Stimulated activated CD4-positive, alpha-beta T cell treated with anti-CD3 and anti-CD28 coated beads, Interleukin-12 subunit alpha, Interleukin-12 subunit beta, amount 100 ng/mL, for 4 hours (primary cell): ENCODE measurements at places on chromosomes 4 and X.

GRCh38 chrX:154731184-154731583, 19.7 kb downstream of the GAB3 start:
- no peak for DNase-seq

GRCh38 chr4:24885342-24885741, 27.5 kb downstream of the CCDC149 start:
- no peak for DNase-seq

DNA sequence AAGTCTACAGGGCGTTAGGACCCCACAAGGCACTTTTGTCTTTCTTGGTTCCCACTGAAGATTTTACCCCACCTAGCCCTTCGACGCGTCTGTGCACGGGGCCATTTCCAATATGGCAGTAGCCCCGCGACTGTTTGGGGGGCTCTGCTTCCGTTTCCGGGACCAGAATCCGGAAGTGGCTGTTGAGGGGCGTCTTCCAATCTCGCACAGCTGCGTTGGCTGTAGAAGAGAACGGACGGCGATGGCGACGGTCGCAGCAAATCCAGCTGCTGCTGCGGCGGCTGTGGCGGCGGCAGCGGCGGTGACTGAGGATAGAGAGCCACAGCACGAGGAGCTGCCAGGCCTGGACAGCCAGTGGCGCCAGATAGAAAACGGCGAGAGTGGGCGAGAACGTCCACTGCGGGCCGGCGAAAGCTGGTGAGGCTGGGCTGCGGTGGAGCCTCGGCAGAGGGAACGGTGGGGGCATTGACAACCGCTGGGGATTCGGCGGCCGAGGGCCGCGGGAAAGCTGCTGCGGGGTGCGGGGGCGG, at the start of gene USP11:
USP11 (plus strand) TSS at position 207 of the 530 bp plus-strand sequence; CDS start at position 242, 35 bp downstream.
- DNase-seq: peak; percentile 12

DNA sequence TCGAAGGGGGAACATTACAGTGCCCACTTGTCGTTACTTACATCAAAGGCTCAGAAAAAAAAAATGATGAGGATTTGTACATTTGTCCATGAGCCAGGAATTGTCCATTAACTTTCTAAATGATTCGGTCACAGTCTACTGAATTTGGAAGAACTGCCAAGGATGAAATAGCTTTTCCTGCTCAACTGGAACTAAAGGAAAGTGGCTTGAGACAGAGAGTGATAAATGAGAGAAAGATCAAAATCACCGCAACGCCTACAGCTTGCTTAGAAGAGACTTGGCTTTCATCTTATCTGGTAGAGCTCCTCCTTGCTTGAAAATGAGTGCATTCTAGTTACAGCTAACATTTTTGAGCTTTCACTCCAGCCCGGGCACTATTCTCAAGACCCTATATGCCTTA, 55.5 kb upstream of the ADGRG2 start:
- no peak for DNase-seq

DNA sequence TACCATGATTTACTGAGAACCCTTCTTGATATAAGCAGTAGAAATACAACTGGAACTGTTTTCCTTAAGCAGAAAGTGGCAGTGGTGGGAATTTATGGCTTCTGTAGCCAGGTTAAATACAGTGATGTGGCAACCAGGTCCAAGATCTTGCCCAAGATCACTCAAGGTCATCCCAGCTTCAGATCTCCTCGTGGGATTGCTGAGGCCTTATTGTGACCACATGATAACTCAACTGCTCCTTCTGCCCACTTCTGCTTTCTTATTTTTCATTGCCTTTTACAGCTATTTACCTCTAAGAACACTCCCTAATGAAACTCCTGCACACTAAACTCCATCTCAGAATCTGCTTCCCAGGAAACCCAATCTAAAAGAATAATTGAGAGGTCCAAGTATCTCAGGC, 12.4 kb upstream of the CYBB start:
- DNase-seq: no peak

GRCh38 chrX:109831326-109831985, 98.4 kb upstream of the ACSL4 start:
- DNase-seq: no peak

GRCh38 chrX:40281336-40282005, 183.7 kb upstream of the BCOR start:
- DNase-seq: no peak

GRCh38 chr4:56999751-57000150, 21.1 kb downstream of the POLR2B start:
- no peak for DNase-seq

- no peak for DNase-seq
Observed at GRCh38 chr4:24646798-24647460, 62.6 kb upstream of the DHX15 start.

- no peak for DNase-seq
Observed at GRCh38 chr4:122163767-122164166, 11.6 kb downstream of the BLTP1 start.
